ENCODE measurements at places on chromosomes 2 and 18.

DNA sequence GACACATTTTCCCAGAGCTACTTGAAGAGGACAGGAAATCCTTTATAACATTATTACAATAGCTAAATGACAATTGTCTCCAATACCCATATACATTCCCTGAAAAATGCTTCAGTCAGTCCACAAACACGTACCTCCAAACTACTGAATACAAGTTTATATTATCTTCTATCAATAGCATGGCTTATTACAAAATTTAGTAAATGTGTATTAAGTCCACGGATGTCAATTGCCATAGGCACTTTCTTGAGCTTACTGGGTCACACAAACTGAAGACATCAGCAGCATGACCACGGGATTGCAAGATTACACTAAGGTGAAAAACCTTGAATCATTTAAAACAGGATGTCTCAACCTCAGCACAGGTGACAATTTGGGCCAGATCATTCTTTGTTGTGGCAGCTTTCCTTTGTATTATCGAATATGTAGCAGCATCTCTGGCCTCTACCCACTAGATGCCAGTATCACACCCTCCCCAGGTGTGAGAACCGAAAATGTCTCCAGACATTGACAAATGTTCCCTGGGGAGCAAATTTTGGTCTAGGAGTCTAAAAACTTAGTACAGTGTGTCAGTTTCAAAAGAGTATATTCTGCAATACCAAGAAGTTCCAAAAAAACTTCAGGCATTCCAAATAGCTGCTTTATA, 1.4 kb downstream of the MBD2 start:
- DNase-seq: peak; percentile 83

DNA sequence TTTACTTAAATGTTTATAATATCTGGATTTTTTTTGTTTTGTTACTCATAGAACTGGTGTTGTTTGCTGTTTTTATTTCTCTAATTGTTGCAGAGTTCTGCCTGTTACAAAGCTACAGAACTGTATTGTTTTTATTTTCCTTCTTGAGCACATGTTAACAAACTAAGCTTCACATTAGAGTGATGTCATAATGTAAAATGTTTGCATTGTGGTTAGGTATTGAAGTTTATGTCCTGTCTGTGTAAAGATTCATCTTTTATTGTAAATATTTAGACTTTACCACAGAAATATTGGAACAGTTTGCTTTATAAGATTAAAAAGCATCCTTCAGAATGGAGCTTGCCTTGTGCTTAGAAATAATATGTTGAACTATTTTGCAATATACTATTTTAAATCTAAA, 67.7 kb downstream of the CLIP4 start:
- DNase-seq: no peak

DNA sequence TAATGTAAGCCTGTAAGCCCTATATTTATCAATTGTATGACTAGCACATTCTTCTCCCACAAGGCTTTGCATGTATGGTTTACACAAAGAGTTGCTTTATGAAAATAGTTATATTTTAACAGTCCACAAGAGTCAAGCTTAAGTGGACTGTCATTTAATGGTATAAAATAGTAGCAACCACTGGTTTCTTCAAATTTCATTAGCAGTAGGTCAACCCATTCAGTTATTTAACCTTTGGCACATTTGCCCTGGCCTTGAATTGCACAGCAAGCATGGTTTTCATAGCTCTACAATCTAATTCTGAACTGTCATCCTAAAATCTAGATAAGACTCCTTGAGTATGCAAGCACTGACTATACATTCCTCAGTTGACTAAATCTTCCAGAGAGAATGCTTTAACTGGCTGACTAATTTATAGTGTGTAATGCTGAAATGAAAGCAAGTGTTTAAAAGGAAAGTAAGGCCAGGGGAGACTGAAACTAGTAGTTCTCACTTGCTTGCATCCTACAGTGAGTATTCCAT, 1.8 kb downstream of the DPP4 start:
- no peak for DNase-seq

DNA sequence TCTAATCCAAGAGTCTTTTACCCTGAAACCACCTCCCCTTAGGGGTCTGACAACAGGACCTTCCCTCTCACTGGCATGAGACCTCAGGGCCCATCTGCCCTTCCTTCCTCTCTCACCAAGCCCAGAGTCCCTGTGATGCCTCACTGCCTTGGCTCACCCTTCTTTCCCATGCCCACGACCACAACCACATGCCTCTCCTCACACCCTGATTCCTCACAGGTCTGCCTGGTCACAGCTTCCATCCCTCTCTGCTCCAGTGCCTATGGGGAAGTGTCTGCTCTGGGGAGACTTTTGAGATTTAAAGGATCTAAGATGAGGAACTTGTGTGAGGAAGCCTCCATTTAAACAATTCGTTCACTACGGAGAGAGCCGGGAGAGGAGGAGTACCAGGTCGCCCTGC, 98.9 kb upstream of the SH3BP4 start:
- DNase-seq: no peak

- no peak for DNase-seq
Observed at GRCh38 chr2:231059756-231060155, 3.1 kb downstream of the PSMD1 start.

- DNase-seq: no peak
Observed at GRCh38 chr2:32289165-32289999, 11.7 kb downstream of the YIPF4 start.

GRCh38 chr2:170267071-170267470, 89.1 kb downstream of the MYO3B start:
- no peak for DNase-seq

GRCh38 chr2:101638817-101639605, 58.5 kb upstream of the MAP4K4 start:
- DNase-seq: no peak

- no peak for DNase-seq
Observed at GRCh38 chr2:118167026-118167425, 78.8 kb downstream of the INSIG2 start.

GRCh38 chr2:100451092-100451491, 19.2 kb upstream of the NMS start:
- no peak for DNase-seq

DNA sequence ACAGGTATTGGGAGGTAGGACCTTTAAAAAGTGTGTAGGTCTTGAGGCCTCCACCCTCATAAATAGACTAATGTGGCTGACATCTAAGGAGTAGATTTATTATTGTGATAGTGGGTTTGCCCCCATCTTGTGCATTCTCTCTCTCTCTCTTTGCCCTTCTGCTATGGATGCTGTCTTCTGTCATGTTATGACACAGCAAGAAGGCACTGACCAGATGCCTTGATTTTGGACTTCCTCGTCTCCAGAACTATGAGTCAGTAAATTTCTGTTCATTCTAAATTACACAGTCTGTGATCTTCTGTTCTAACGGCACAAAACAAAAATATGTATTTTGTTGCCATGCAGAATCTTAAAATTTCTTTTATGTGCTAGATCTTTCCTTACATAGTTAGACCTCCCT, 66.9 kb downstream of the ATAD2B start:
- no peak for DNase-seq

DNA sequence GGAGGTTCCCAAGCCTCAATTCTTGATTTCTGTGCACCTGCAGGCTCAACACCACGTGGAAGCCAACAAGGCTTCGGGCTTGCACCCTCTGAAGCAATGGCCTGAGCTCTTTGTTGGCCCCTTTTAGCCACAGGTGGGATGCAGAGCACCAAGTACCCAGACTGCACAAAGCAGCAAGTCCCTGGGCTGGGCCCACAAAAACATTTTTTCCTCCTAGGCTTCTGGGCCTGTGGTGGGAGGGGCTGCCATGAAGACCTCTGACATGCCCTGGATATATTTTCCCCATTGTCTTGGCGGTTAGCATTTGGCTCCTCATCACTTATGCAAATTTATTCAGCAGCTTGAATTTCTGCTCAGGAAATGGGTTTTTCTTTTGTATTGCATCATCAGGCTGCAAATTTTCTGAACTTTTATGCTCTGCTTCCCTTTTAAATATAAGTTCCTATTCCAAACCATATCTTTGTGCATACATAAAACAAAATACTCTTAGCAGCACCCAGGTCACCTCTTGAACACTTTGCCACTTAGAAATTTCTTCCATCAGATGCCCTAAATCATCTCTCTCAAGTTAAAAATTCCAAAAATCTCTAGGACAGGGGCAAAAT, 9.0 kb upstream of the MATN3 start:
- DNase-seq: no peak

GRCh38 chr2:121736140-121736461, 574 bp downstream of the NIFK start:
- DNase-seq: no peak

GRCh38 chr2:134107402-134107801, 146.5 kb upstream of the MGAT5 start:
- no peak for DNase-seq

- DNase-seq: no peak
Observed at GRCh38 chr2:60512641-60513040, 40.8 kb downstream of the BCL11A start.

DNA sequence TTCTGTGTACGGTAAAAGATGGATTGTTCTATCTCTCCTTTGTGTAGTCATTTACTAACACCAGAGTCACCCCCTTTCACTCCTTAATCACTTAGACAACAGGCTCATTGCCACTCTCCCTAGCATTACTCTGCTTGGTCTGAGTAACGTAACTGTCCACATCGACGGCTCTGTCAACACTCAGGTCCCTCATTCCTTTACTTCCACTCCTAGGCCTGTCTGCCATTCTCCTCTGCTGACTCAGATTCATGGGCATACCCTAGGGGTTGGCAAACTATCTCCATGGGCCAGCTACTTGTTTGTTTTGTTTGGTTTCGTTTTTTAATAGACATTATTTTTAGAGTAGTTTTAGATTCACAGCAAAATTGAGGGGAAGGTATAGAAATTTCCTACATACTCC, 243.9 kb downstream of the NR4A2 start:
- no peak for DNase-seq

DNA sequence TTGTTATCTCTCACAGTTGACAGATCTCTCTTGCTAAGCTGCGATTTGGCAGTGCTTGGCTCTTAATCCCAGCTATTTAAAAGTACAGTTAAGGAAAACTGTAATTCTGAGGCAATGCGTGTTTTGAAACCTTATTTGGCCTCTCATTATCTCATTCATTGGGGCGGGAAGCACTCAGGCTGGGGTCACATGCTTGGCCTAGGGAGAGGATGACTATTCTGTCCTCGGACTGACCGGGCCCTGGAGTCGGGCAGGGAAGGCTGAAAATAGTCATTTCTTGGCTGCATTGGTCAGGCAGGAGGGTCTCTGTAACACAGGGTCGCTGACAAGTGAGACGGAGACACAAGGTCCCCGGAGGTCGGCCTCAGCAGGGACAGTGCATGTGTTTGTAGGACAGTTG, 20.2 kb upstream of the EMILIN2 start:
- no peak for DNase-seq

DNA sequence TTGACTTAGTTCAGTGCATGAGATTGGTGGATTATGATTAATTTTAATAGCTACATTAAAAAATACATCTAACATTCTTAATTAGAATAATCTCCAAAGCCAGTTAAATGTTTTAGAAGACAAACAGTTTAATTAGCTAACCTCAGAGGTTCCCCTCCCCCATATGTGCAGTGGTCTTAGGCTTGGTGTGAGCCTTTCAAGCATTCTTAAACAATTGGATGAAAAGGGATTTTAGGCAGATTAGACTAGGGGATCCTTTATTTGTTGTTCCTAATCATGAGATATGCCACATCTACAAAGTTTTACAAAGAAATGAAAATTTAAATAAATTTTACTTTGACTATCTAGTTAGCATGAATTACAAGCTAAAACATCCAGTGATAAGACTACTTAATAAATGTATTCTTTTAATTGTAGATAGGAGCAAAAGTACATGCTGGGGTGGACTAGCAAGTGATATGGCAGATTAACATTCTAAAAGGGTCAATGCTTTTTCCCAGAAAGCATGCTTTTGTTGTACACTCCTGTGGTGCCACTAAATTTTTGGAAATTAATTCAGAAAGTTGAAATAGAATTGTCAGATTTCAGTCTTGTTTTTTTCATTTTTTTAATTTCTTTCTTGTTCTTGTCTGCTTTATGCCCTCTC, 42.7 kb upstream of the OTX1 start:
- DNase-seq: no peak

- DNase-seq: no peak
Observed at GRCh38 chr2:85523062-85523902, 15.7 kb upstream of the MAT2A start.

DNA sequence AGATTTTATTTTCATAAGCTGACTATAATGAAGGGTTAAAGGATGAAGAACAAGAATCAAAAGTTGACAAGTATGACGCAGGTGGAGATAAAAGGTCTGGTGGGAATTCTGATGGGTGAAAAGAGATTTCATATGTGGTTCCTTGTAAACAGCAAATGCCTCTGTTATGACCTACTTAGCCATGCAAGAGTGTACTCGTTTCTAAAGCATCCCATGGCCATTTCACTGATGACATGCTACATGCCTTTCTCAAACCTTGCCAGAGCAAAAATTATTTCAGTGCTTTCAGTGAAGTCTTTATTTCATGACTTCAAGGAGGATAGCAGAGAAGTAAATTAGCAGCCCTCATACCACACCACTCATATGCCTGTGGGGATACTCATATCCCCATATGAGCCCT, 71.7 kb downstream of the FEZ2 start:
- DNase-seq: no peak

GRCh38 chr2:202762556-202762955, 109.0 kb downstream of the ICA1L start:
- DNase-seq: no peak

- no peak for DNase-seq
Observed at GRCh38 chr2:151616760-151617339, 117.4 kb downstream of the NEB start.

- DNase-seq: peak; percentile 60
Observed at GRCh38 chr2:240579771-240580614, 6.5 kb upstream of the CAPN10 start.

GRCh38 chr2:216491793-216492596, 6.6 kb upstream of the RPL37A start:
- DNase-seq: no peak

DNA sequence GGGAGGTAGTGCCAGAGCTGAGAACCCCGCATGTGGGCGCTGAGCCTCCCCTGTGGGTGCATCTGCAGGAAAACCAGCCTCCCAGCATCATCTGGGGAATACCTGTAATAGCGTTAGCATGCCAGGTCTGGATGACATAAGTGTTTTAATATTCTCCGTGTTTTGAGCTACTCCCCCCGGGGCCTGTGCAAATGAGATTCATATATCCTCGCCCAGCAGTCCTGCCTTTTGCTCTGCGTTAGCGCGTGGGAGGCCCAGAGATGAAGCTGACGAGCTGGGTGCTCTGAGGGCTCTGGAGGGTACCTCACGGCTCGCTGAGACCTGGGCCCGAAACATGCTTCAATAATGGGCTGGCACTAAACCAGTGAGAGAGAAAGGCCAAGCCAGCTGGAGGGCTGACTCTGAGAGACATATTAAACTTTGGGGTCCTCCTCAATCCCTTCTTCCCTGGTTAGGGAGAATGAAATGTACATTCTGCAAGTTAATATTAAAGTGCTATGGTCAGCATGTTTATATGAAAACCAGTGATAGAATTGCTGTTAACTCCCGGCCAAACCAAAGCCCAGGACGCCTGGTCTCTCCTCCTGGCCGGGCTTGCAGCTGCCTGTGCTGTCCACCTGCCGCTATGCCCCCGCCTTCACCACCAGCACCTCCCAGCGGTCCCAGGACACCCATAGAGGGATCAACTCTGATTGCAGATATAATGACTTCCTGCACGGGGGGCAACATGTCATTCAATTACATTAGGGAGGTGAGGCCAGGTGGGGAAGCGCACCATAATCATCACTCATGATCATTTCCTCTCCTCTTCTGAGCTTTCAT, 77.0 kb downstream of the EDAR start:
- no peak for DNase-seq
